ENCODE measurements at places on chromosomes 16 and 17. TPM values are rescaled to one million over a fixed set of nuclear protein-coding genes. Genes with fewer than 3 reads are reported as not detected.

Gene RAP1GAP2
- 18.3 TPM for total RNA-seq

- DNase-seq: no peak
These were observed 49.8 kb downstream of the TANC2 start for GRCh38 chr17:63015824-63016223.

Gene TOX3
- 1.6 TPM for total RNA-seq

Gene CTRB1
- total RNA-seq: not detected

Gene DNAAF8
- 1.7 TPM for total RNA-seq

Gene CHST5
- total RNA-seq: 0.56 TPM

DNA sequence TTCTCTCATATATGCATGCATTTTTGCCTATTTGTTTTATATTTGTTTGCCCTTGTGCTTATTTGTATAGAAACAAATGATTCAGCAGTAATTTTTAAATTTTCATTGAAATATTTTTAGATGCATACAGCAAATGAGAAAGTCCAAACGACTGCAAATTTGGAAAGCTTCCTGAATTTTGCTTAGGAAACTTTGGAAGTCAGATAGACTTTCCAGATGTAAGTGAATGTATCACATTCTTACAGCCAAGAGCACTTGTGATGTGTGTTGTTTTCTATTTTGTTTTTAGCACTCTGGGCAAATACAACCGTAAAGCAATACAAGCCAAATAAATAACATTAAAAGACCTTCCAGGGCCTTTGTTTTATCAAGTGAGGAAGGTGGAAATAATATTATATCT is 680.8 kb upstream of the CDH8 start:
- no peak for DNase-seq

DNA sequence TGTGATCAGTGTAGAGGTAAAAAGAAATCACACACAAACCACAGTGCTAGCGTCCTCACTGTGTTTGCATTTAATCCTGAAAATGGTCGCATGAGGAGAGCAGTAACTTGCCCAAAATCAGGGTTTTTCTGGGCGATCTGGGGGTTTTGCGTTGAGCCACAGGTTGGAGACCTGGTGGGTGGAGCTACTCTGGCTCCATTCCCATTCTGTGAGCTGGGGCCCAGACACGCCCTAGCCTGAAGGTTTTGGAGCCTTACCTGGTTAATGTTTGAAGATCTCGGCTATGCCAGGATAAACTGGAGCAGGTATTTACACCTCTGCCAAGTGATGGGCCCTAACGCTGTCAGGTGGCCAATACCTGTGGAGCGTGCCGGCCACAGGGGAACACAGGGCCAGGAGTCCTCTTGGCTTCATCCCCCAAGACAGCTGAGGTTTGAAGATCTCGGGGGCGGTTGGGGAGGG is 48.4 kb downstream of the MPRIP start:
- no peak for DNase-seq

- DNase-seq: no peak
These were observed 17.1 kb downstream of the CDH16 start for GRCh38 chr16:66901626-66902025.

DNA sequence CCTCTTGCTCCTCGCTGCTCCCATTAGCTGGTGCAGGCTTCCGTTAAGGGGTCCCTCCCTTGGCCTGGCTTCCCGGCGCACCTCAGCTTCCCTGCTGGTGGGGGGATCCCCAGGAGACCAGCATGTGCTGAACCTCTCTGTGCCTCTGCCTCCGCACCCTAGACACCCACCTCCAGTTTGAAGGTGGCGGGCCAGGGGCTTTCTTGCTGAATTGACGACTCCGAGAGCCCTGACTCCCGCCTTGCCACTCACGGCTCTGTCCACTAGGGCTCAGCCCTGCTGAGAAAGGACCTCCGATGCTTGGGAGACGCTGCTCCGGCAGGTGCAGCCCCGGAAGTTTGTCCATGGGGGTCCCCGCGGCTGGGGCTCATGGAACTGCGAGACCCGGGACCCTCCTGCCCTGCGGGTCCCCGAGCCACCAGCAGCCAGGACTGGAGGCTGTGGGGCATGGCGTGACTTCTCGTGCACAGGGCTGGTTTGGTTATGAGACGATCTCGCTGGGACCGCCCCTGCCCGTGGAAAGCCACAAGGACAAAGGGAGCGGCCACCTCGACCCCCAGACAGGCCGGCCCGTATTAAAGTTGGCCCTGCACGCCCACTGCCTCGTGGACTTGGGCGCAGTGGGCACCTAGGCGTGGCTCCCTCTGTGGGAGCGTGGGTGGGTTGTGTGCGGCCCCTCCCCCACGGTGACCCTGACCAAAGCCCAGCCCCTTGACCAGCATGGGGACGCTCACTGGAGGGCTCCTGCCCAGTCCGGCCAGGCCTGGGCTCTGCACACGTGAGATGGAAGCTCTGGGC is 8.1 kb downstream of the CHMP6 start:
- DNase-seq: no peak
